ENCODE measurements at places on chromosomes 2 and 18.

GRCh38 chr2:191748059-191748461 lies 70.1 kb downstream of the NABP1 start:
- no peak for DNase-seq

DNA sequence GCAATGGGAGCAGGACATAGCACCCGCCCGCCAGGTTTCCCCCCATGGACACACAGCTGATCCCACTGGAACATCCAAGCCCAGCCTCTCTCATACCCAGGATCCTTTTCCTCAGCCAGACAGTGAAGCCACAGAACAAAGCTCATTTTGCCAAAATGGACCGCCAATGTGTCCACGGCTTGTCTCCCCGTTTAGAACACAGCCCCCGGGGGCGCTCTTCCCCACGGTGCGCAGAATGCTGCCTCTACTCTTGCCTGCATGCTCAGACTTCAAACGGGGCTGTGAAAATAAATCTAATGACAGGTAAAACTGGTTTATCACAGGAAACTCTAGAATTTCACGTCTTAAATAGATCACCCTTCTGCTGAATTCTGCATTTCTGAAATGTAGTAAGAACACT lies 548.5 kb upstream of the ID2 start:
- DNase-seq, result no peak

DNA sequence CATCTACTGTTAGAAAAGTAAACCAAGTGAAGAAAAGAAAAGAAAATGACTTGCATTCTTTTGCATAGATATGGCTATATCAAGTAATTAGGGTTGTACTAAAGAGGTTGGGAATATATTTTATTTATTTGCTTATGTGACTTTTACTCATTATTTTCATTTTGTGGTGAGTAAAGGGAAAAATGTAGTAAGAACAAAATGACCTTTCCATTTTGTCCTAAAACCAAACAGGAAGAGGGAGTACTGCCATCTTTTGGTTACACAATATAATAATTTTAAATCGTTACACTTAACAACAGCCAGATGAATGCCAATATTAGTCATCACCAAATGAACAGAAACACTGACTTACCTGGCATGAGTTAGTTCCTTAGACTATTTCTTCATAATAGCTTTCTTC lies 47.3 kb upstream of the NDUFV2 start:
- no peak for DNase-seq

GRCh38 chr18:44079606-44080005 lies 601.1 kb upstream of the SETBP1 start:
- no peak for DNase-seq

DNA sequence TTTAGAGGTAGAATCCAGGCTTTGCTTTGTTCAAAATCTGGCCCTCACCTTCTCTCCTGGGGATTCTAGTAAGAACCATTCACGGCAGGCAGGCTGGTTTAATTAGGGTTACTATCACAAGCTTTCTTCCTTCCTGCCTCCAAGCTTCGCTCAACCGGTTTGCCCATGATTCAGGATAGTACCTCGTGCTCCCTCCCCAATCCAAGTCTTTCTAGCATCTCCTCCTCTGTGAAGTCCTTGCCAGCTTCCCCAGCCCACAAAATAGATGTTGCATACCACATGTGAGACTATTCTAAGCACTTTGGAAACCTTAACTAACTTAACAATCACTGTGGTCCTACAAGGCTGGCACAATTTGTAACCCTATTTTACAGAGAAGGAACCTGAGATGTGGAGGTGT lies 135.1 kb downstream of the SOCS6 start:
- DNase-seq, result no peak

DNA sequence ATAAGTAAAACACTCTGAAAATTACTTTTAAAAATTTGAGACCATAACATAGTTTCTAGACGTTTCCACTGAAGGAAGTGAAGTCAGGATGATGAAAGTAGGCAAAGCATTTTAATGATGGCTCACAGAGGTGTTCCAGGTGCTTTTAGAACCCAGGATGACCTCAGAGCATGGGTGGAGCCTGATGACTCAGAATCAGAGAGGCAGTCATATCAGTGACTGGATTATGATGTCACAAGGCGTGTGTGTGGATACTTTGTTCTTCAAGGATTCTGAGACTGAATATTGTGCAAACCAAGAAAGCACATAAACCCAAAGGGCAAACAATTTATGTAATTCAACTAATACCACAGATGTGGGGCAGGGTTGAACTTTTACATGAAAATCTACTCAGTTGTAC lies 208.0 kb upstream of the FBXO11 start:
- no peak for DNase-seq

DNA sequence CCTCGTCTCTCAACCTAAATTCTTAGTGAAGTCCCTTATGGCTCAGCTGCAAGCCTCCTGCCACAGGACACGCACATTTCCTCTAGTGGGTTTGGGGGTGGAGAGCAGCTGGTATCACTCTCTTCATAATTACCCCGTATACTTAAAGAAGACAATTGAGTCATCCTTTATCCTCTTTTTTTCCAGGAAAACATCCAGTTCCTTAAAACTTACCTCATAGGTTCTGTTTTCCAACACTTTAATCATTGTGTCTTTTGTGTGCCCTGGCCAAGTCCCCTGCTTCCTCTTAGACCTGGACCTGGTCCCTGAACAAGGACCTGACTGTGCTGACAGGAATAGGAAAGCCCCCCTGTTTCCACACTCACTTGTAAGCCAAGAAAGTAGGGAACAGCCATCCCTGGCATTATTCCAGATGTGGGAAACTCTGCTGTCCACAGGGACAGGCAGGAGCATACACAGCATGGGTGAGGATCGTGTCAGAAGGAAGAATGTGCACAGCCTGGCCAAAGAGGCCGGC lies 42.3 kb upstream of the MYO1B start:
- peak; percentile 9 for DNase-seq

- no peak for DNase-seq
Measured at GRCh38 chr2:82857967-82858366, 1601.1 kb downstream of the SUCLG1 start.

DNA sequence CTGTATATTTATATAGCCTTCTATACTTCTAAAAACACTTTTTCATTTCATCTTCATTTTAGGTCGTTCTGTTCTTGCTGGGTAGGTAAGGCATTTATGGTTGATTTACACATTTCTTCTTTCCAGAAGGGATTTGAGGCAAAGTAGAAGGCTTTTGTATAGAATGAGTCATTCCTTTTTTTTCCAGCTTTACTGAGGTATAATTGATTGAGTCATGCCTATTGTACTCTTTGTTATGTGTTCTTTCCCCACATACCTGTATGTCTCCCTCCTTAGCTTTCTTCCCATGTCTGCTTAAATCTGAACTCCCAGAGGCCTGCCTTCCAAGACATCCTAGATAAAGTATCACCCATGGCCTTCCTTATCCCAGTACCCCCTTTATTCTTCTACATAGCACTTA lies 4.8 kb upstream of the CDC42EP3 start:
- DNase-seq, result no peak

- DNase-seq, result no peak
Measured at GRCh38 chr2:200127848-200128247, 172.5 kb downstream of the MAIP1 start.

DNA sequence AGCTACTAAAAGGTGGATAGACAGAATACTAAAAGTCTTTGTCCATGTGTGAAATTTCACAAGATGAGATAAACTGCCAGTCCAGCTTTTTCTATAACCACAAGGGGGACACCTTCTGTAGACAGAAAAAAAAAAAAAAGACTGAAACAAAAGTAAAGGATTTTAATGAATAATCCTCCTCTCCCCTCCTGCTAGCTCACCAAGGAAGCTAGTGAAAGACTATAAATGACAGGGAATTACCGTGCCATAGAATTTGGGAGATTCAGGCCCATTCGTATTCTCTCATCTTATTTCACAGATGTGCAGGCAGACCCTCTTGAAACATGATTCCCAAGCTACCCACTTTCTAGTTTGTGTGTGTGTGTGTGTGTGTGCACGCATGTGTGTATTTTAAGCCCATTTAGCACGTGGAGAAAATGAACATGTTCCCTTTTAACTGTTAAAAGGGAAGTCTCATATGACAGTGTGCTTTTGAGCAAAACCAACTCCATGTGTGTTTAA lies 36.3 kb upstream of the SLC8A1 start:
- DNase-seq, result no peak

DNA sequence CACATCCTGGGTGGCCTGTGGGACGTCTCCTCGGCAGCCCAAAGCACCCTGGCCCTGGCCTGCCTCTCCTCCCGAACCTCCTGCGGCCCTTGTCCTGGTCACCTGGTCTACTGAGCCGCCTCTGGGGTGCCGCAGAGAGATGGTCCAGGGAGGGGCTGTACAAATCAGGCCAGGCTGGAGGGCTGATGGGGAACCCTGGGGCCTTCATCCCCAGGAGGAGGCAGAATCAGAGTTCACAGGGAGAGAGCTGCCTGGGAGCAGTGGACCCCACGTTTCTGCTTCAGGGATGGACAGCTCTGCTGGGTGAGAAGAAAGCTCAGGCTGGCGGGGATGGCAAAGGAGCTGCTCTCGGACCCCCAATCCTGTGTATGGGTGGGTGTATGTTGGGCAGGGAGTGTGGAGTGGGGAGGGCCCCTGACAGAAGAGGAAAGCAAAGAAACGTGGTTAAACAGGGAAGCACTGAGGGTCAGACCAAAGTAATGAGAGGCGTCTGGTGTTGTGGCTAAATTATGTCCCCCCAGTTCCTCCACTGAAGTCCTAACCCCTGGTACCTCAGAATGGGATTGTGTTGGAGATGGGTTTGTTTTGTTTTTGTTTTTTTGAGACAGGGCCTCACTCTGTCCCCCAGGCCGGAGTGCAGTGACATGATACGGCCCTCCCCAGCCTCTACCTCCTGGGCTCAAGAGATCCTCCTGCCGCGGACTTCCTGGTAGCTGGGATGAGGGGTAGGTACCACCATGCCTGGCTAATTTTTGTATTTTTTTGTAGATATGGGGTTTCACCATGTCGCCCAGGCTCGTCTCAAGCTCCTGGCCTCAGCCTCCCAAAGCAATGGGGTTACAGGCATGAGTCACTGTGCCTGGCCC lies 73.4 kb upstream of the SMAD7 start:
- no peak for DNase-seq

DNA sequence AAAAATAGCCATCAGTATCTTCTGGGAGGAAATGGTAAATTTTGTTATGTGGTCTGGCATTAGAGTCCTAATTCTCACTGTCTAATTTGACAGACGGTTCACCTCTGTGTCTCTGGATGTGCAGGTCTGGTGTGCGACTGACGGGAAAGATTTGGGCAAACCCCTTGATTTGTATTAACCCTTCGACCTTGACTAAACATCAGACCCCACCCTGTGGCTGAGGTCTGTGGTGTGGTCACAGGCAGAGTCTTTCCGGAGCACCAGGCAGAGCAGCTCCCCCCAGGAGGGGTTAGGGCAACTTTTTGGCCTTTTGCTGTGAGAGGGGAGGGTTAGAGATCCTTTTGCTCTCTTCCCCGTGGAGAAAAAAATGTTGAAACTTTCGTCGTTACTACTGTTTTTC lies 6.4 kb downstream of the TWIST2 start:
- no peak for DNase-seq

DNA sequence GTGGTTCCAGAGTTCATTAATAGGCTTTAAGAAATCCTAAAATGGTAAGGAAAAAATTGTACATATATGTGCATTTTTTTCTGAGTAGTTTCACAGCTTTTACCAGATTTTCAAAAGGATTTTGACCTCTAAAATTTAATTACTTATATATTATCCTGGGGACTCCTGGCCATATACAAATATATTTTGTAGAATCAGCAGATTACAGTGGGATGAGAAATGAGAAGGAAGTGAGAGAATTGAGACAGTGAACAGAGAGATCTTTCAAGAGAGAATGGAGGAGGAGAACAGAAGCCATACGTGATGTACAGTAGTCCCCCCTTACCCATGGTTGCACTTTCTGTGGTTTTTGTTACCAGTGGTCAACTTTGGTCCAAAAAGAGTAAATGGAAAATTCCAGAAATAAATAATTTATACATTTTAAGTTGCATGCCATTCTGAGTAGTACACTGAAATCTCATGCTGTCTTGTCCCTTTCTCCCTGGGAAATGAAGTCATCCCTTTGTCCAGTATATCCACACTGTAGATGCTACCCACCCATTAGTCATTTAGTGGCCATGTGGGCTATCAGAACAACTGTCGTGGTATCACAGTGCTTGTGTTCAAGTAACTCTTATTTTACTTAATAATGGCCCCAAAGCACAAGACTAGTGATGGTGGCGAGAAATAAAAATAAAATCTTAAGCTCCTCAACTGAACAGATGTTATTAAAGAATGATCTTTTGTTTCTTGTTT lies 130.4 kb upstream of the MYO3B start:
- no peak for DNase-seq

DNA sequence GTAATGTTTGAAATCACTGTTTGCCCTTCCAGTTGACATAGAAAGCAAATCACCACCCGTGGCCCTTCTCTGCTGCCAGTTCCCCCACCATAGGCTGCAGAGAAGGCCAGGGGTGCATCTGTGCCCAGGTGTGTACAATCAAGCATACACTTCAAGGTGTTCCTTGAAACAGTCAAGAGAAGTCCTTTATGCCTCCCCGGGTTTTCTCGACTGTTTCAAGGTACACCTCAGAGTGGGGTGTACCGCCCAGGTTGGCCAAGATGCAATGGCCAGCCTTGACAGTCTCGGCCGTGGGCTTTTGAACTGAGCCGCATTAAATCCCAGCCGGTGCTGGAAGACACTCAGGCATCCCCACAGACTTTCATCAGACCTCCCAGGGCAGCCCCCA lies 21.0 kb upstream of the ATP9B start:
- no peak for DNase-seq

GRCh38 chr18:59383851-59384250 lies 24.8 kb upstream of the LMAN1 start:
- DNase-seq, result no peak

DNA sequence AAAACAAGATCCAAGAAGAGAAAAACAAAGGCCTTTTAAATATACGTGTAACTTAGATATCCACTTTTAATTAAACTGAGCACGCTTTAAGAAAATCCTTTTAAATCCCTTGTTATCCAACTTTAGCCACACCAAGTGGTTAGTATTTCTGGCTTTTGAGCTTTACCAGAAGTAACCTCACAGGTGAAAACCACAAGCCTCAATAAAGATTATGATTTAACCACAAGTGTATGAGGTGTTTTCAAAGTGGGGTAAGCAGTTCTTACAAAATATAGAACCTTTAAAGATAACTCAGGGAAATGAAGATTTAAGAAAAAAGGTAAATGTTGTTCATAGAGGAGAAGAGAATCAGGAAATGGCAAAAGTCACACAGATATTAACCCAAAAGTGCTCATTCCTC lies 58.4 kb upstream of the CDCA7 start:
- DNase-seq, result no peak

DNA sequence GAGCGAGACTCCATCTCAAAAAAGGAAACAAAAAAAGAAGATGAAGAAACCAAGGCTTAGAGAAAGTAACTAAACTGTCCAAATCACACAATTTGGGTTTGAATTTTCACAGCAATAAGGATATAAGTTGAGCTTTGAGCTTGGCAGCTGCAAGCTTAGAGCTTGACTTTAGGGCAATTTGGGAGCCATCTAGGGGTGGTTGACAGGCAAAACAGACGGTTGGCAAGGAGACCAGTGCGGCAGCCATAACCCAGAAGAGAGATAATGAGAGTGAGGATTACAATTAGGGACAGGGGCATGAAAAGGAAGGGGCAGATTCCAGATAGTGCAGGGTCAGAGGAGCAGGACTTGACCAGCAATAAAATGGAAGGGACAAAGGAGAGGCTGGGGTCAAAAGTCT lies 382.2 kb upstream of the HNRNPA3 start:
- no peak for DNase-seq

GRCh38 chr18:65811307-65811706 lies 60.5 kb downstream of the CDH7 start:
- no peak for DNase-seq

- DNase-seq, result no peak
Measured at GRCh38 chr18:26046419-26047077, 43.9 kb downstream of the SS18 start.

Data from posterior cingulate gyrus (tissue), 11 donors.